Activated effector memory CD4-positive, alpha-beta T cell treated with anti-CD3 and anti-CD28 coated beads, Interleukin-2, amount 50 U/mL, for 16 hours (primary cell): ENCODE measurements at places on chromosomes 7 and 10.

DNA sequence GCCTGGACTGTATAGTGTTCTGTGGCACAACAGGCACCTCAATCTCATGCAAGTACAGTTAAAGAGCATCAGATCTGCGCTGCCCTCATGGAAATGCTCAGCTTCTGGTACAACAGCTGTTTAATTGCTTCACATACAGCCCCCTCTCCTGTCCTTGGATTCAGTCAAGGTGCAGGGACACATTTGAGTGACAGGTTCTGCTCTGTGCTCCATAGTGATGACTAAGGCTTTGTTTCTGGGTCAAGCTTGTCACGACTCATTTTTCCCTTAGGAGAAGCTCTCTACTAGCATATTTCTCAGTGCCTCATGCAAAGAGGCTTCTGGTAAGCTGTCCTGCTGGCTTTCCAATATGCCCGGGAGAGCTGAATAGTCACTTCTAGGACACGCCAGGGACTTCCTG is 26.8 kb upstream of the MYO3A start:
- DNase-seq: no peak

- DNase-seq: no peak
Observed at GRCh38 chr7:35522697-35523096, 172.2 kb downstream of the HERPUD2 start.

- DNase-seq: no peak
Observed at GRCh38 chr10:124040451-124041188, 52.8 kb downstream of the CHST15 start.

DNA sequence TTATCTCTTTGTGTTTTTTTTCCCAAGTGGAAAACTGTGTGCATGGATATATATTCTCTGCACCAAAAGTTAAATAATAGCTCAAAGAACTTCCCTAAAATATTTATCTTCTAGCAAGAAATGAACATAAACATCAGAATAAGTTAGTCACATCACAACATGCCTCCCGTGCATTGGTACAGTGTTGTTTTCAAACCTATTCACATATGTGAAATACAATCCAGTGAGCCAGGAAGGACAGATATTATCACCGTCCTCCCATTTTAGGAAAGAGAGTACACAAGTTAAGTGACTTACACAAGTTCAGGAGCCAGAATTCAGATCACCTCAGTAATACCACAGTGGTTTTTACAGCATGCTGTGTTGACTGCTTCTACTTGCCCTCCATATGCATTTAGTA is 22.2 kb downstream of the ARMH3 start:
- no peak for DNase-seq

- DNase-seq: no peak
Observed at GRCh38 chr7:107130487-107131220, 38.1 kb upstream of the HBP1 start.
